ENCODE measurements at places on chromosomes 5 and 9. TPM values are rescaled to one million over a fixed set of nuclear protein-coding genes. Genes with fewer than 3 reads are reported as not detected.

- DNase-seq: no peak
Observed at GRCh38 chr5:135832941-135833920, 1.2 kb upstream of the SLC25A48 start.

GRCh38 chr5:147453875-147454814 is 55.7 kb downstream of the DPYSL3 start:
- peak; percentile 71 for DNase-seq

- DNase-seq: no peak
Observed at GRCh38 chr5:103532086-103532734, 30.4 kb downstream of the NUDT12 start.

DNA sequence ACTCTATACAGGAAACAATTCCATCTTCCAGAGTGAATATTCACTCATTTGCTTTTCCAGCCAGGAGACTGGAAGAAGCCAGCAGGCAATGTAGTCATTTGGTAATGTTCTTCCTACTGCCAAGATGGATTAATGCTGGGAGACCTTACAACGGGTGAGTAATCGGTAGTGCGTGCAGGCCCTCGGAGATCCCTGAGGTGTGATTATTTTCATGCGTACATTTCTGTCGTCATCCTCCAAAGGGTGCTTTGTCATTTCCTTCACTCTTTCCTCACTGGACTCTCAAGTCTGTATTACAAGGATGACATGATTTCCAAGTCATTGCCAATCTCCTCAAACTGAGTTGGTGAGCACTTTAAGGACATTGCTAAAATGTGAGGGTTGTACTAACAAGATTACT is 263.5 kb downstream of the CWC27 start:
- no peak for DNase-seq

- DNase-seq: no peak
Observed at GRCh38 chr5:9515436-9515835, 30.4 kb downstream of the SEMA5A start.

DNA sequence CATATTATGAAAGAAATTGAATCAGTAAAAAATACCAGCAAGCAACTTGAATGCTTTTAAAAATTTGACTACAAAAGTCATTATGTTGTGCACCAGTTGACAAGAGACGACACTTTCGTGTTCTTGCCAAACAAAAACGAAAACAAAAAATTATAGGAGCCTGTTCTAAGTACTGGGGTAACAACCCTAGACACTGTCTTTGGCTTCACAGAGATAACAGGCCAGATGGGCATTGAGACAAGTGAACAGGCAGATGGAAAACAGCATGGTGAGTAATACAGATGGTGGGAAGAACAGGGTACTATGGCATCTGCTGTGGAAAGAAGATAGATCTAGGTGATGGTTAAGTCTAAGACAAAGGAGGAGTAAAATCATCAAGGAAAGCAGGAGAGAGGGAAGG is 99.0 kb downstream of the CDH12 start:
- DNase-seq: no peak

DNA sequence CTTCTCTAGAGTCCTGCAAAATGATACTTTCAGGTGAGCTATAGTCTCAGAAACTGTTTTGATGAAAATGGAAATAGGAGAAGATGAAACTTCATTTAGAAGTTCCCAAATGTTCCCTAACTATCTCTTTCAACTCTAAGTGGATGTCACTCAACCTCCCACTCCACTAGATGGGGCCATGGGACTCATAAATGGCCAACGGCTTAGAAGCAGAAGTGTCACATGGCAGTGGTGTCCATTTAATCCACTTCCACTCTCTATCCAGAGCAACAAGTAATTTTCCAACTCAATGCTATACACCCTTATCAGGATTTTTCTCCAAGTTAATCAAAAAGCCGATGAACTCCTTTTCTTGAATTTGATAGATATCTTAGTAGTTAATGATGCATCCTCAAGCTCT is 295.7 kb downstream of the EDIL3 start:
- DNase-seq: peak; percentile 63

DNA sequence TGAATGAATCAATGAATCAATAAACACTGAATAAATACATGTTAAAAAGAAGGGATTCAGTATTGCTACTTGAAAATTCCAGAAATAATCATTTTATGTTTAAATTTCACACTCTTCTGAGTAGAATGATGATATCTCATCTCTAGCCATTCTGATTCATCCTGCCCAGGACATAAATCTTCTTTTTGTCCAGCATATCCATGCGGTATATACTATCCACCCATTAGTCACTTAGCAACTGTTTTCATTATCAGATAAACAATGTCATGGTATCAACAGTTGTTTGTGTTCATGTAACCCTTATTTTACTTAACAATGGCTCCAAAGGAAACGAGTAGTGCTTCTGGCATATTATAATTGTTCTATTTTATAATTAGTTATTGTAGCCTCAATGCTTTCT is 432.4 kb upstream of the SMC2 start:
- no peak for DNase-seq

The PCDHB7 gene
- not detected for total RNA-seq

The PNPLA7 gene
- 0.77 TPM for total RNA-seq

The ANXA1 gene
- 176 TPM for total RNA-seq
